ENCODE measurements at places on chromosomes 7 and 10.

GRCh38 chr7:104980440-104980839 lies 33.6 kb upstream of the KMT2E start:
- no peak for DNase-seq

GRCh38 chr10:52454491-52454890 lies 140.4 kb downstream of the DKK1 start:
- DNase-seq = no peak

GRCh38 chr10:29239569-29240472 lies 49.0 kb upstream of the LYZL1 start:
- DNase-seq = no peak

GRCh38 chr10:51300617-51301304 lies 226.5 kb downstream of the PRKG1 start:
- no peak for DNase-seq

DNA sequence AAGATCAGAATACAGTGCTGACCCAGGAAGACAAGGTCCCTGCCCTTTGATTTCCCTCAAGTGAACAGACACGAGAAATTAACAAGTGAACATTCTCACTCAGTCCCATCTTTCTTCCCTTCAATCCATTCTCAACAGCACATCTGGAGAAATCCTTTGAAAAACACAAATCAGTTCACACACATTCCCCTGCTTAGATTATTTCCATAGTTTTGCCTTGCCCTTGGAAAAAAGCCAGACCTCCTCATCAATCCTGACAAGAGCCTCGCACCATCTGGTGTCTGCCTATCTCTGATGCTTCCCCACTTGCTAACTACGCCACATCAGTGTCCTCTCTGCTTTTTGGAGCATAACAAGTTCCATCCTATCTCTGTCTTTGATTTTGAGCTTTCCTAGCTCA lies 94.4 kb upstream of the KIAA1217 start:
- DNase-seq = no peak

- DNase-seq = no peak
Measured at GRCh38 chr7:104550362-104550761, 222.0 kb downstream of the LHFPL3 start.

DNA sequence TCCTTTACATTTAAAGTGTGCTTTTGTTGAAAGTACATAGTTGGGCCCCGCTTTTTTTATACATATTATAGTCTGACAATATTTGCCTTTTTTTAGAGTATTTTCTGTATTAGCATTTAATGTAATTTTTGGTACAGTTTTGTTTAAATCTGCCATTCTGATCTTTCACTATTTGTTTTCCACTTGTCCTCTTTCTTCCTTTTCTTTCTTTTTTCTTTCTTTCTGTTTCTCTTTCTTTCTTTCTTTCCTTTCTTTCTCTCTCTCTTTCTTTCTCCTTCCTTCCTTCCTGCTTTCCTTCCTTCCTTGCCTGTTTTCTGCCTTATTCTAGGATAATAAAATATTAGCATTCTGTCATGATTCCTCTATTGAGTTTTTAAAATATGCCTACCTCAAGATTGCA lies 9.5 kb downstream of the LIPK start:
- DNase-seq = no peak

DNA sequence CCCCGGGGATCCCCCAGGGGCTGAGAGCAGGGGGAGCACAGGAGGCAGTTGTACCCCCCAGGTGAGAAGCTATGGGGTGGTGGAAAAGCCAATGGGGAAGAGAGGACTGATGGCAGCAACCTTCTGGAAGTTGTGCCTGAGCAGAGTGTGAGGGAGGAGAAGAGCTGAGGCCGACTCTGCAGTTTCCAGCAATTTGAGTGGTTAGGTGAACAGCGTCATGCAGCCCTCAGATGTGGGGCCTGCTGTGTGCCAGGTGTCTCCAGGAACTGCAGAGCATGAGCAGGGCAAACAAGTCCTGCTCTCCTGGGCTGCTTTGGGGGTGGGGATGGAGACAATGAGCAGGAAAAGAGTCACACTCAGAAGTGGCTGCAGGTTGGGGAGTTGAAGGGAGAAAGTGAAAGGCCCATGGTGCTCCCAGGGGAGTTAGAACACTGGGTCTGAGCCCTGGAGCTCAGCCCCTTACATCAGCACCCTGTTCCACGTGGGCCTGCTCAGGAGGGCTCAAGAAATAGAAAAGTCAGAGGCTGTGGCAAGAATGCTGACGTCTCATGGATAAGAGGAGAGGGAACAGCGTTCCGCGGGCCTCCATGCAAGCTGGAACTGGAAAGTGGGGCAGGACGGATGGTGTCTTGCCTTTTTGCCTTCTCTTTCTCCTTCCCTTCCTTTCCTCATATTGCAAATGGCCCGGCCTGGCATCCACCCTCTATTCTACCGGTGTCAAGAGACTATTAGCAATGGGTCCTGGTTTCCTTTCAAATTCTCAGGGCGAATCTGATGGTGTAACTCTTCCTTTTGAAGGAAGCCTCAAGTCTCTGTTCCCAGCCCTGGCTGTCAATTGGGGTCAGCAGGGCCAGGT lies 4.0 kb upstream of the AFAP1L2 start:
- DNase-seq = no peak

- no peak for DNase-seq
Measured at GRCh38 chr7:15086131-15086611, 183.6 kb upstream of the DGKB start.

- DNase-seq = no peak
Measured at GRCh38 chr10:54194806-54195205, 606.2 kb downstream of the PCDH15 start.

GRCh38 chr10:110153396-110153795 lies 54.0 kb upstream of the MXI1 start:
- DNase-seq = no peak

DNA sequence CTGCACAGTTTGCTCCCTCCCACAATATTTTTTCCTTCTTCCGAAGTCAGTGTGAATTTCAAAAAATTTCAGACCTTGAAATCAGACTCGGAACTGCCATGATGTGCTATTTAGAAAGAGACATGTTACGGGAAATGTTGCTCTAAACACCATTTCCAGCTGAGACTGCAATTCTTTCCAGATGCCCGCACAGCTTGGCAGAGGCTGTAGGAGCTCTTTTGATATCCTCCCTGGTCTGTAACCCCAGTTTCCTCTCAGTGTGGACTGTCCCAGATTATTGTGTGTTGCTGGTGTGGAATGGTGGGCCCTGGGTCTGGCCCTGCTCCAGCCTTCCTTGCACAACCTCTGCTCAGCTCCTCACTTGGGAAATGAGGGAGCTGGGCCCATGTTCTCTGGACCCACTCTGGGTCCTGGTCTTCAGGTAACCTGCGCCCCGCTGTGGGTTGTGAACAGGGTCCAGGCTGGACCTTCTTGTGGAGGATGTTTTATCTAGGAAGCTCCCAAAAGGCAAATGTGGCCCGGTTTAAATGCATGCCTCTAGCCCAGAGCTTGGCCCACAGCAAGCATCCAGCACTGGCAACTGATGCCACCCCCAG lies 172.8 kb upstream of the CXCL12 start:
- DNase-seq = no peak

GRCh38 chr10:11036424-11037011 lies 18.8 kb downstream of the CELF2 start:
- DNase-seq = no peak

DNA sequence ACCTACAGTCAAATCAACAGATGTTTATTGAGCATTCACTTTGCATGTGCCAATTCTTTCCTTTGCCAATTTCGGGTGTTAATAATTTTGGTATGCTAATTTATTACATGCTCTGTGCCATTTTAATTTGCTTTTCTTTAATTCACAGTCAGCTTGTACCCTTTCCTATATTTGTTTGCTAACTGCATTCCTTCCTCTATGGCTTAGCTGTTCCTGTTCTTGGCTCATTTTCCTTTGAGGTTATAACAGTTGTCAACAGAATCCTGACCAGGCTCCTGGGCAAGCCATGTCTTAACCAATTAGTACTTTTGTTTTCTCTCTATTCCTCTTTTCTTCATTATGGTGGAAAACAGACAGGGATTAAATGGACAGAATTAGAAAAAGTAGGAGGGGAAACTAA lies 73.6 kb upstream of the RPA3 start:
- DNase-seq = no peak

DNA sequence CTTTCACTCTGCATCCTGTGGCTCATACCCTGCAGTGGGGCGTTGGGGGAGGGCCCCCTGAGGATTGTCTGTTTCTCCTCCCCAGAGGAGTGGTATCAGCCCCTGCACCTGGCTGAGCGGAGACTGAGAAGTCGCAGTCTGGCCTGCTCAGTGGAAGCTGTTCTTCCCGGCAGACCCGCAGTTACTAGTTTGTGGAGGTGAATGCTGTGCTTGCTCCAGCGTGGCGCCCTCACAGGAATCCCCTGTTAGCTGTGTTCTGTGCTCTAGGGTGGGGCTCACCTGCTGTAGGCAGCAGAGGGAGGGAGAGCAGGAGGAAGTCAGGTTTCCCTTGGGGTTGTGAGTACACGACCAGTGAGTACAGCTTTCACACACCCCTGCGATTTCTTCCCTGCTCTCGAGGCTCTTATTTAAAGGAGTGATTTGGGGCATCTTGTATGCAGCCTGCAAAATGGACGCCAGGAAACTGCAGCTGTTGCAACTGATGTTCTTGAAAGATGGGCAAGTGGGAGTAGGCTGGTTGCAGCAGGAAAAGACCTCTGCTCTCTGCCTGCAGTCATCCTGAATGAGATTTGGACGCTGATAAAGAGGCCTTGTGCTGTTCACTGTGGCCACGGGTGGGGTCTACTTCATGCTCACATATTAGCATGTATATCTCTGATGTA lies 66.4 kb downstream of the HK1 start:
- DNase-seq = no peak

DNA sequence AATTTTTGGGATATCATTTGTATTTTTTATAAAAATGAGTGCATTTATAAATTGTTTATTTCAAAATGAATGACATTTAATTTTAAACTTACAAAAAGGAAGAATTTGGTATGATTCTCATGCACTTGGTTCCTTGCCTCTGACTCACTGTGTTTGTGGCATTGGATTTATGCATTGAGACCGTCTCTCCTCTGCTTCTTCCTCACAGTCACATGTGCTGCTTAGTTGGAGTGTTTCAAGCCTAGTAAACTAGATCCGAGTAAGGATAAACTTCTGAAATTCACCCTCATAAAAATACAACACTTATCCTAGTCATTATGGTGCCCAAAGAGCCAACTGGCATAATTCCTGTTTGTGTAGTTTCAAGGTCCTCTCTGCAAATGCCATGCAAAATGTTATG lies 19.1 kb upstream of the FZD8 start:
- DNase-seq = no peak

GRCh38 chr7:131302446-131302845 lies 25.2 kb upstream of the MKLN1 start:
- no peak for DNase-seq

GRCh38 chr7:157211690-157212089 lies 73.0 kb downstream of the UBE3C start:
- no peak for DNase-seq

GRCh38 chr7:18570890-18571478 lies 75.4 kb downstream of the HDAC9 start:
- no peak for DNase-seq

GRCh38 chr10:112588225-112588990 lies 141.4 kb downstream of the VTI1A start:
- no peak for DNase-seq

DNA sequence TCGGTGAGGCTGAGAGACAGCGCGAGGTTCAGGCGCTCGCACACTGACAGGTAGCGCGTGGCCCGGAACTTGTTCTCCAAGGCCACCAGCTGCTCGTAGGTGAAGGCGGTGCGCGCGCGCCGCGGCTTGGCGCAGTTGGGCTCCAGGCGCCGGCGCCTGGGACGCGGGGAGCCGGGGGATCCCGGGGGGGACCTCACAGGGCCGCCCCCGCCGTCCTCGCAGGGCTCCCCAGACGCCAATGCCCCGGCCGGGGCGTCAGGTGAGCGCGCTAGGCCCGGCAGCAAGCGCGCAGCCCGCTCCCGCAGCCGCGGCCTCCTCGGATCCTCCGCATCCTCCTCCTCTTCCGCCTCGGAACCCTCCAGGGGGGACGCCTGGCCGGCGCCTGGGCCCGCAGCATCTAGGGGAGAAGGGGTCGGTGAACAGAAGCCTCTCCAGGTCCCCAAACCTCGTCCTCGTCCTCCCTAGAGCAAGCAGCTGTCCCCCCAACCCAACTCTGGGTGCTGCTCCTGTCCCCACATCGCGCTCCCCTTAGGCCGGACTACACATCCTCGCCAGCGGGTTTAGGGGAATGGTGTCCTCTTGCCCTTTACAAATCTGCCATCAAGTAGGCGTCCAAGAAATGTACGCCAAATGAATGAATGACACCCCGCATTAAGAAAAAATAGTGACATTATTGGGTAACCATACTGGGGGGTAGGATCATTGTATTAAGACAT lies 1.9 kb downstream of the NKX1-2 start:
- DNase-seq = no peak

DNA sequence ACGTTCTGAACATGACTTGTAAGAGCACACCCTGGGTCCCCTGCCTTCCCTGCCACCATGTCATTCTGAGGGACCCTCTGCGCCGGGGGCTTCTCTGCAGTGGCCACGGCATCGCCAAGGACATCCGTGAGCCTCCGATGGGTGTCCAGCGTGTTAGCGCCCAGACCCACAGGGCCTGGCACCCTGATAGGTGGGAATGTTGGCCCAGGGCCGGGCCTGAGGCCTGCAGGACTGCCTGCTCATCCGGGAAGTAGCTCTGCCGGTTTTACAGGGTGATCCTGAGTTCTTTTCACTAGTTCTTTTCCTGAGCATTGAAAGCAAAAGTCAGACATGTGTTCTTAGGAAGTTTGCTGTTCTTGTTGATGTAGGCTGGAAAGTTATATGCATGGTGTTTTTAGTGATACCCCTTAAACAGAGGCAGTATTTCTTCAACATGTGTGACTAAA lies 54.5 kb downstream of the WDR37 start:
- no peak for DNase-seq

DNA sequence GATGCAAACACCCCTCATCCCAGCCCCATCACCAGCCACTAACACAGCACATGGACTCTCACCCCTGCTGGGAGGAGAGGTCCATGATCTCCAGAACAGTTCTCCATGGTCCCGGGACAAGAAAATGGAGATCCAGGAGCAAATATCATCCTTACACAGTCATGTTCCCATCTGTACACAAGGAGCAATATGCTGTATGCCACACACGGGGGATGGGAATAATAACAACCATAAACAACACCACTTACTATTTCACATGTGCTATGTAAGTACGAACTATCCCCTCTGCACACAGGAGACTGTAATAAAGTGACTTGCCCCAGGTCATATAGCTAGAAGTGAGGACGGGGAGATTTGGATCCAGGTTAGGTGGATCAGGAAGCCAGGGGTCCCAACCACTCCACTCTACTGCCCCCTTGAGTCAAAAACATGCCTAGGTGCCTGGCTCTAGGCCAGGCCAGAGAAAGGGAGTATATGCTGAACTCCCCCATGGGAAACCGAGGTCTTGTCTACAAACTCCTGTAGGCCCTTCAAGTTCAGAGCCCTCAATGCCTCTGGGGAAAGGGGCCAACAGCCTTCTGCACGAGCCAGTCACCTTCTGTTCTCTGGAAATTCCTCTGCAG lies 34.1 kb downstream of the LRRC20 start:
- no peak for DNase-seq

GRCh38 chr7:116726149-116726548 lies 54.2 kb downstream of the MET start:
- DNase-seq = no peak

DNA sequence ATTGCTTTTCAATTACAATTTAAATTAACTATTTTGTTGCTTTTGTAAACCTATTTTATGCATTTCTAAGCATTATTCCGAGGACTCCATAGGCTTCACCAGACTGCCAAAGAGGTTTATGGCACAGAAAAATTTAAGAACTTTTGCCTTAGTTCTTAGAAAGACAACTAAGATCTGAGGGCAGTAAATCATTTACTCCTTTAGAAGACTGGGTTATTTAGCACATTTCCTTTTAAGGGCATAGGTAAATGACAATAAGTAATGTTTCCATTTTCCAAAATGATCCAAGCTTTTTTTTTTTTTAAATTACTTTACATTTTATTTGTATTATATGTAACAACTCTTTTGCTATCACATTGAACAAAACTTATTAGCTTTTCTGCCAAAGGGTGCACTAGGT lies 15.0 kb upstream of the STEAP4 start:
- no peak for DNase-seq

Data from GM12864 (cell line).